Neuronal stem cell (in vitro differentiated cells): ENCODE measurements at places on chromosomes 5 and 9.

DNA sequence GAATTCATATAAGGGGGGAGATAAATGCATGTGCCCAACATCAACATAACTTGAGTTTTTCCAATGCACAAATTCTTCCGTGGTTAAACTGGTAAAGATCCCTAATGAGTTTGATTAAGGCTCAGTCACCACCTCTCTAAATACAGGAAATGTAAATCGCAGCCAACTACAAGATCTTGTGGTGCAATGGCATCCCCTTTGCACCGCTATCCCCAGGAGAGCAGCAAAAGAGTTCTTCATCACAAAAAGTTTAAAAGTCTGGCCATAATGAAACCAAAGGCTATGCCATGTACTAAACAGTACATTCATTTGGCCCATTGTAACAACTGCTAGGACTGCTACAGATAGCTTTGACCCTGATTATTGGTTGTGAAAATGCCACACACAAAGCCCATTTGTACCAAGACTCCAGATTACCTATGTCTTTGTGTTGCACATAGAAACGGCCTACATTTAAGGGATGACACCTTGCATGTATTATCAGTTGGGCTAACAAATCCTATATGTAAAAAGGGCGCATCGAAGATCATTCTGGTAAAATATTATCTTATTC, 44.5 kb downstream of the ZNF608 start:
- no peak for DNase-seq

GRCh38 chr5:140524003-140524402, 23.5 kb upstream of the EIF4EBP3 start:
- no peak for DNase-seq

GRCh38 chr5:52727020-52727419, 60.7 kb upstream of the ITGA1 start:
- DNase-seq: no peak

DNA sequence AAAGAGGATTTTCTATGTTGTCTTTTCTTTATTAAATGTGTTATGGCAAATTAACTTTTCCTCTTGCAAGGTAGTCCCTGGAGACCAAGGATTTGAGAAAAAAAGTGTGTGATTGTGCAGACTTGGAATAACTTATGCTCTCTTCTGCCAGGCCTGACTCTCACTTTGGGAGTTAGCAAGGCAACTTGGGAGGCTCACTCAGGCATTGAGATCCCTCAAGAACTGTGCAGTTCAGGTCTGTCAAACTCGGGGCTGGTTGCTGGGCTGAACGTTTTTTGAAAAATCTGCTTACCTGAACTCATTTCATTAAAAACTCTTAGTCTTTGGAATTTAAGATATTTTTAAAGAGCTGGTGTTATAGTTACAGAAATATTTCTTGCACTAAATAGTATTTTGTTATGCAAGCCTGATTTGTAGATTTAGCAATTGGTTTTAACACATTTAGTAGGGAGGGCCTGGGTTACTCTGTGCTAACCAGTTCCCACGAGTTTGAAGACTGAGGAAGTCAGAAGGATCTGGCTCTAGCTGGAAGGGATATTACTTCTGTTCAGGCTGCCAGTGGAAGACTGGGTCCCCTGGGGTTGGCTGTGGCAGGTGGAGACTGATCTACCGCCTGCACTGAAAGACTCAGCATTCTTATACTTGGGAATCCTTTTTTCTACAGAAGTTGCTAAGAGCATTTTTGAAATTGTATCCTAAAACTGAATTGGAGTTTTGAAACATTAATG, 150.4 kb upstream of the PCSK5 start:
- no peak for DNase-seq

- no peak for DNase-seq
Observed at GRCh38 chr5:111225926-111226325, 1.7 kb downstream of the CAMK4 start.

DNA sequence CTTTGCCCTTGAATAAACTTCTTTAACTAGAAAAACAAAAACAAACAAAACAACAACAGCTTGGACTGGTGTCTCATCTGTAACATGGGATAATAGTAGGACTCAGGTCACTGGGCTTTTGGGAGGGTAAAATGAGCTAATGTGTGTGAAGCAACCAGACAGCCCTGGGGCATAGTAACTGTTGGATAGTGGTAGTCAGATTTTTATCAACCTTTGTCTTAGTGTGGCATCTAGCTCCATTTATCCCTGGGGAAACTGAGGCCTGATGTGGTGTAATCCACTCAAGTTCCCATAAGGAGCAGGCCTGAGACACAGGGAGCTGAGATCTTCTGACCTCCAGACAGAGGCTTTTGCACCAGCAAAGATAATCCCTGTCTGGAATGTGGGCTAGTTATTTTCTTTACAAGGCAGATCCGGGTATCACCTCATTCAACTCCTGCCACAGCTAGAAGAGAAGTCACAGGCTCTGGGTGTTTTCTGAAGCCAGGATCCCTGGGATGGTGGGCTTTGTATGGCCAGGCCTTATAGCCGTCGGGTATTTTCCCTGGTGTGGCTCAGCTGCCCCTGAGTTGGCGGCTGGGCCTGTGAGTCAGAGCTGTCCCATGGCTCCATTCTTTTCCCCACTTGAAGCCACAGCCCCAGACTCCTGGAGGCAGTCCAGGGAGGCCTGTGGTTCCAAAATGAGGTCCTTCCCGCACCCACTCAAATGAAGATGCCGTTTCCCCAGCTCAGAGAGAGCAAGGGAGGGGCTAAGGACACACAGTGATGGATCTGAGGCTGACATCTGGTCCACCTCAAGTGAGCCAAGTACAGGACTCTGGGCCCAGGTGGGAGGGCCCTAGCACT, 26.1 kb upstream of the CSF1R start:
- DNase-seq: peak; percentile 48

DNA sequence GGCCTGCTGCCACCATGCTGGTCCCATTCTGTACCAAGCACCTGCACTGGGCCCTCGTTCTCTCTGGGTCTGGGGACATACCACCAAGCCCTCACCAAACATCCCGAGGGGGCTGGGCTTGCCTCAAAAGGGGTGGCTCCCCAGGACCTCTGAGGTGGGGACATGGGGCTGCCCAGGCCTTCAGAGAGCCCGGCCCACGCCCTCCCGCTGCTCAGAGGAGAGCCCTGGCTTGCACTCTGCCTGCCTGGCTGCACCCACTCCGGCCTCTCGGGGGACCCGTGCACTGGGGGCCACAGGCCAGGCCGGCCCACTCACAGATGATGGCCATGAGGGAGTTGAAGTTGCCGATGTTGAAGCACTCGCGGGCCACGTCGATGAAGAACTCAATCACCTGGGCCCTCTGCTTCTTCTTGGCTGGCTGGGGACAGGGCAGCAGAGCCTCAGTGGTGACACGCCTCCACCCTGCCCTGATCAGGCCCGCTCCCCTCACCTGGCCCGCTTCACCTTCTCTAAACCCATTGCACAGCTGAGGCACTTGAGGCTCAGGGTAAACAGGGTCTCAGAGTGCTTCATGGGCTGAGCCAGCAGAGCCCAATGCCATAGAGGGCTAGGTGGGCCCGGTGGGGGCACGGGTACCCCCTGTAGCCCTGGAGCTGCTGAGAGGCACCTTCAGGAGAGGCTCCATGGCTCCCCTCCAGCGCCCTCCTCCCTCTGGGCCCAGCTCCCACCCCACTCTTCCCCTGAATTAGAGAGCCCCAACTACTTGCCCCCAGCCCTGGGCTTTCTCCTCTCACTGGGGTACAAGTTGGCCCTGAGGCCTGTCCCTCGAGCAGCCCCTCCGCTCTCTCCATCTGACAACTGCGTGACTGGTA, 47.7 kb upstream of the RNF130 start:
- no peak for DNase-seq

DNA sequence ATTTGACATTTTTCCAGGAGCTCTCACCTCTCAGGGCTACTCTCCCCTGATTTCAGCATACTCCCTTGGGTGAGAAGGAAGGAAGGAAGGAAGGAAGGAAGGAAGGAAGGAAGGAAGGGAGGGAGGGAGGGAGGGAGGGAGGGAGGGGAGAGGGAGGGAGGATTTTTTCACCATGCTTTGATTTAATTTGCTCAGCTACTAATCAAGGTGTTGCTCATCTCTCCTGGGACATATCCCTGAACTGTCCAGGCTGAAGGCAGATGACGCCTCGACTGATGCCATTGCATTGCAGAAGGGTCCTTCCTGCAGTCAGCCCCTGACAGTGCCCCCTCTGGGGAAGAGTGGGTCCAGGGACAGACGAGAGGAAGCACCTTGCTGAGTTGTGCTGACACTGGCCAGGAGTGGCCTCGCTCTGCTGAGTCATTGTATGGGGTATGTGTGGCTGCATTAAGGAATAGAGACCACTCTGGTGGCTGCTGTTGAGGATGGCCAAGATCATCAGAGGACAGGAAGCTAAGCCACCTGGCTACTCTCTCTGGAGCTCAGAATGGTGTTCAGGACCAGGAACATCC, 43.6 kb upstream of the CRB2 start:
- no peak for DNase-seq

- DNase-seq: no peak
Observed at GRCh38 chr5:94702729-94703128, 84.3 kb downstream of the SLF1 start.

DNA sequence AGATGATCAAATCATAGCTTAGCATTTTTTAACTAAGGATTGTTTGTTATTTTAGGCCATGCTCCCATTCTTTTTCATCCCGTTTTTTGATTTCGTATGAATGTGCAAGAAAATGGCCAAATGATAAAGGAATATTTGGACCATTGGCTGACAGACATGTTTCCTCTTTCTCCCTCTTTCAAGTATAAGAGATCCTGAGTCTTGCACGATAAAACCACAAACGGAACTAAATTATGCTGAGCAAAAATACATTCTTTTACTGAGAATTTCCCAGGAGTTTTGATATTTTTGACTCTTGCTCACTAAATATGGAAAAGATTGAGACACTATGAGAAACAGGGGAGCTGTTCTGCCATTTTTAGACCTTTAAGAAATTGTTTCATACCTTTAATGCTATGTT, 90.4 kb upstream of the KLF9 start:
- DNase-seq: no peak

- no peak for DNase-seq
Observed at GRCh38 chr5:71582945-71583584, 4.1 kb upstream of the MCCC2 start.

- no peak for DNase-seq
Observed at GRCh38 chr5:77958642-77959330, 182.6 kb upstream of the TBCA start.

GRCh38 chr9:108478431-108479332, 377.1 kb downstream of the ACTL7B start:
- DNase-seq: no peak

GRCh38 chr5:149802008-149802680, 72.0 kb downstream of the PPARGC1B start:
- DNase-seq: no peak

- DNase-seq: no peak
Observed at GRCh38 chr5:9046756-9047481, 499.0 kb downstream of the SEMA5A start.

DNA sequence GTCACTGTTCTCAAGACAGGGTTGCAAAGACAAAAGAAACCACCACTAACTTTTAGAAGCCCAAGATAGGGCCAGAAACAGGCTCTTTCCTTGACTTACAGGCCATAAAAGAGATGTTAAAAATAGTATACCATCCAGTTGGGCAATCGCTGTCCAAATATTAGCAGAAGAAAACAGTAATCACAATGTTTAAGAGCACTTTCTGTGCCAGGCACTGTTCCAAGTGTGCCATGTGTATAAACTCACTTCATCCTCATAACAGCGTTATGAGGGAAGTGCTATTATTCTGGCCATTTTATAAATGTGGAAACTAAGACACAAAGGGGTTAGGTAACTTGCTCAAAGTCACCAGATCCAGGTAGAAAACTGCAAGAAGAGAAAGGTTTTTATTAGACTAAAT, 111.7 kb downstream of the KCNN2 start:
- DNase-seq: no peak

DNA sequence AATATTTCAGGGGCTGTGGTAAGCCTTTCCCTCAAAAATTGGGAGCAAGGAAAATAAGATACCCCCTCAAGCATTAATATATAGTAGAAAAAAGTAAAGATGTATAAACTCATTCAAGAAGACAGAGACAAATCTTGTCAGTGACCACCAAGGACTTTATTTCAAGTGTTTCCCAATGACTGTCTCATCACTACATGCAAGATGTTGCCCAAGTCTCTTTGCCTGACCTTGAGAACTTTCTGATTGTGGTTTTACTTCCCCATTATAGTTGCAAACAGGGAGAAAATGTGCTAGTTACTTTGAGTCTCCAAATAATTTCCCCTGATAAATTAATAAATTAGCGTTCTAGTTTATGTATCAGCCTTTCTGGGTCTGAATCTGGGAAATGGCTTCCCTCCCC, 4.0 kb upstream of the SLC46A2 start:
- DNase-seq: no peak

GRCh38 chr5:119928974-119929373, 299.6 kb downstream of the FAM170A start:
- DNase-seq: no peak

DNA sequence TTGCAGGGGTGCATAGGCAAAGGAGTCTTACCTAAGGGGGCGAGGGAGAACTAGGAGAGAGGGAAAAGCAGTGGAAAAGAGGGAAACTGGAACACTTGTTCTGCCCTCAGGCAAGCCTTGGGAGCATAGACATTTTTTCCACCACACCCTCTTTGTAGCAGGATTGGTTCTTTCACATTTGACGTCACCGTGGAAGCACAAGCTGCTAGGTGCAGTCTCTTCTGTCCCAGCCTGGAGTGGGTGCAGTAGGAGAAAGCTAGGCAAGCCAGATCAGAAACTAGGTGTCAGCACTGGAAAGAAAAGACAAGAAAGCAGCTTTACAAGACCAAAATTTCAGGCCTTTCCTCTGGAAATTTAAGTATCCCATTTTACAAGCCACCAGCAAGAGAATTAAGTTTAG, 440.4 kb downstream of the EFNA5 start:
- no peak for DNase-seq

DNA sequence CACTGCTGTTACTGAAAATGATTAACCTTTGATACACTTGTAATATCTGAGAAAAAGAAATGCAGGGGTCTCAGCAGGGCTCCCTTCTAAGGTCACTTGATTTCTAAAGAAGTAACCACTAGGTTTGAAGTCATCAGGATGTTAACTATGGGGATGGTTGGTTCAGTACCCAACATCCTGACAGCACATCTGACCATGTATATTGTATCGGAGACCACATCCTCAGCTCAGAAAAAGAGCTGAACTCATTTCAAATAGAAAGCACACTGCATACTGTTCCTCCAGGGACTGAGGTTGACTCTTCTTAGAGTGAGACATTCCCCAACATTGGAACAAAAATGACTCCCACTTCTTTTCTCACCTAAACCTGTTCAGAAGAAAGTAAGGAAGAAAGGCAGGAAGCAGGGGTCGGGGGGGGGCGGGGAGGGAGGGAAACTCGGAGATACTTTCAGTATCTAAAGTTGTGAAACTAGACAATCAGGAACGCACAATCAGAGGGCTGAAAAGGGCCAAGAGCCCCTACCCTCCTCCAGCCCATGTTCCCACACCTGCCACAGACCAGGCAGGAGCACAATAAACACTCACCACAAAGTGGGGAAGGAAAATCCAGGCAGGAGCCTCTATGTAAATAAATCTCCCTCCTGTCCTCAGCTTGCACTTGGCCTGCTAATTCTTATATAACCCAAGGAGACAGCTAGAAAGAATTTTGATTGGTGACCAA, 730 bp upstream of the GZMA start:
- no peak for DNase-seq
